ENCODE measurements at places on chromosomes 12 and 14. TPM values are rescaled to one million over a fixed set of nuclear protein-coding genes. Genes with fewer than 3 reads are reported as not detected.

GRCh38 chr12:112988224-112988623 is 9.9 kb downstream of the OAS2 start:
- no peak for DNase-seq

DNA sequence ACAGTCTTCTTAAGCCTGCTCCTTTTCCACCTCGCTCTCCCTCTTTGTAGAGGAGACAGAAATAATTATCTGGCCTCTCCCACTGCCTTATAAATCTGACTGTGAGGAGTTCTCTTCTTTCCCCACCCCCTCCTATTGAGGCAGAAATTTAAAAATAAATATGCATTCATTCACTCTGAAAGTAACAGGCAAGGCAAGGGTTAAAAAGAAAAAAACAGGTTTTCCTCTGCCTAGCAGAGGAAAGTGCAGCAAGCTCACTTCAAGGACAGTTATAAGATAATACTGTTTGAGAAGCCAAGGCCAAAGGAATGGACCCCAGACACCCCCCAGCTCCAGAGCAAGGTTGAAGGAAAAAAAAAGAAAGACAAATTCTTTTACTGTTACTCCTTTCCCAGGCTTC is 56.3 kb downstream of the DHRS2 start:
- DNase-seq, result no peak

DNA sequence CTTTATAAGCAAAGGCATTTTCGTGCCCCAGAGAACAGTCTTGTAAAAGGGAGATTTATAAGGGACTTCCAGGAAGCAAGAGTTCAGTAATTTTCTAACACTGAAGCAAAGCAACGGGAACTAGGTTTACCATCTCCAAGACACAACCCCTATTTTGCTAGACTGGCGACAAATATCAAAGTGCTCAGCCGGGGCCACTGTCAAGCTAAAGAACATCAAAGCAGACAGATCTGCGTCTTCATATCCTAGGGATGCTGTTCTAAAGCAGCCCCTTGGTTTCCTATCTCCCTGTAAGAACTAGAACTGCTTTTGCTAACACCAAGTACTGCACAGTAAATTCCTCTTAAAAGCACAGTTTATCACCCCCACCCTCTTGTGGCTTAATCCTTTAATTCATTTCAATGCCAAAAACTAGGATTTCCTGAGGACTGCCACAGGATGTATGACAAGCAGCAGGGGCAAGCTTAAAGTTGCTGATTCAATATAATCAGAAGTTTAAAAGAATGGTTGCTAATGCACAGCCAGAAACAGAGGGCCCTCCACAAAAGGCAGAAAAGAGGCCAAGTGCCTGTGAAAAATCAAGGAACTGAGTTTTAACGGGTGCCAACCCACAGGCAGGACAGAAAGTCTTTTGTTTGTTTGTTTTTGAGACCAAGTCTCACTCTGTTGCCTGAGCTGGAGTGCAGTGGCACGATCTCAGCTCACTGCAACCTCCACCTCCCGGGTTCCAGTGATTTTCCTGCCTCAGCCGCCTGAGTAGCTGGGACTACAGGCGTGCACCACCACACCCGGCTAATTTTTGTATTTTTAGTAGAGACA is 44.0 kb upstream of the ISM2 start:
- DNase-seq, result peak; percentile 6

DNA sequence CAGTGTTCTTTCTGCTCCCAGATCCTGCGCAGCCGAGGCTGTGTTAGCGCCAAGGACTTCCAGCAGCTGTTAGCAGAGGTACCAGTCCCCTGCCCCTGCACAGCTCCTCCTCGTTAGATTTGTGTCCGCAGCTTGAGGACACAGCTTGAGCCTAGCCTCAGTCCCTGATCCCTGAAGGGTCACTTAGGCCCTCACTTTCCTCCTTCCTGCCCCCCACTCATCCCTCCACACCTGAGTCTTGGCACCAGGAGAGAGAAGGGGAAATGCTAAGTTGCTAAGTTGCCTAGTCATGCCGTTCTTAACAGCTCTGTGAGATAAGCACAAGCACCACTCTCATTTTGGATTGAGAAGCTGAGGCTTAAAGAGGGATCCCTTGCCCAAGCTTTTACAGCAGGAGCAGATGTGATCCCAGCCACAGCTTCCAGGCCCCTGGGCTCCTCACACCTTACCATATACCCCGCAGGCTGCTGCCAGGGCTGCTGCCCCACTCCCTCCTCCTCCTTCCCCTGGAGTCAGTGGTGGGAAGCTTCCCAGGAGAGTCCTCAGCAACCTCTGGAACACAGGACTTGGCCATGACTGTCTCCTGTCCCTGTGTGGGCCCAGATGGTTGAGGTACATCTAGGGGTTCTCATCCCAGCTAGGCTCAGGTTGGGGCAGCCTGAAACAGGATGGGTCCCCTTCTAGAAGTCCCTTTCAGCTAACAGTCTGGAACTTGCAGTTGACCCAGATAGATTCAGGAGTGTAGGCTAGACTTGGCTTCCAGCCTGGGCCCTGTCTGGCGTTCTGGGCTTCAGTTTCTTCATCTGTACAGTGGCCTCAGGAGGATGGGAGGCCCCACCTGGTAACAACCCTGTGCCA is 975 bp downstream of the OGFOD2 start:
- no peak for DNase-seq

DNA sequence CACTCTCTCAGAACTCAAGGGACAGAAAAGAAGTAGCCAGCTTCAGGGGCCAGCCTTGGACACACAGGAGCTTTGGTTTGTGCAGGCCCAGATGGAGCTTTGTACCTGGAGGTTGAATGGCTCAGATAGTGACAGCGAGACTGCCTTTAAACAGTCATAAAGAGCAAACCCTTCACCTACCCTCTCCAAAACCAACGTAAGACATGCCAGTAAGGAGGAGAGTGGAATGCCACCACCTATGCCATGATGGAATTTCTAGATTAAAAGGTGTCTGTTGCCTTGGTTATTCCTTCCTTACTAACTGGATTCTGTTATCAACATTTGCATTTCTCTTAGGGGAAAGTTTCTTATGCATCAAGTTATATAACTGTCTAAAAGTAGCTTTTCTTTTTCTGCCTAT is 98.1 kb downstream of the EML1 start:
- DNase-seq, result no peak

DNA sequence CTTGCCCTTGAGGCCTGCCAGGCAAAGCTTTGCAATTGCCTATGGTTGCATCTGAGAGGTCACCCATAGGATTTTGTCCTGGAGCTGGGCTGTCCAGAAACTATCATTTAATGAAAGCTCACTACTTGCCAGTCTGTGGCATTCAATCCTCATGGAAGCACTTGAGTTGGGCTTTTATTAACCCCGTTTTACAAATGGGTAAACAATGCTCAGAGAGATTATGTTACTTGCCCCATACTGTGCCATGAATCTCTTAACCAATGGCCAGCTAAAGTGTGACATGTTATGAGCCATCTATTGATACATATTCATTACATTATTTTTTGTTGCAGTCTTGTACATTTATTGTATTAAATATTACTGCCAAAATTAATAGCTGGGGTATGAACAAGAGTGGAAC is 35.9 kb downstream of the PDZRN4 start:
- DNase-seq, result no peak

GRCh38 chr12:25615119-25615518 is 62.0 kb upstream of the LMNTD1 start:
- DNase-seq, result peak; percentile 27

GRCh38 chr12:89418228-89418910 is 66.1 kb upstream of the DUSP6 start:
- no peak for DNase-seq

GRCh38 chr12:11584221-11584855 is 65.1 kb upstream of the ETV6 start:
- no peak for DNase-seq

GRCh38 chr14:92430686-92431085 is 82.9 kb upstream of the RIN3 start:
- DNase-seq, result no peak

DNA sequence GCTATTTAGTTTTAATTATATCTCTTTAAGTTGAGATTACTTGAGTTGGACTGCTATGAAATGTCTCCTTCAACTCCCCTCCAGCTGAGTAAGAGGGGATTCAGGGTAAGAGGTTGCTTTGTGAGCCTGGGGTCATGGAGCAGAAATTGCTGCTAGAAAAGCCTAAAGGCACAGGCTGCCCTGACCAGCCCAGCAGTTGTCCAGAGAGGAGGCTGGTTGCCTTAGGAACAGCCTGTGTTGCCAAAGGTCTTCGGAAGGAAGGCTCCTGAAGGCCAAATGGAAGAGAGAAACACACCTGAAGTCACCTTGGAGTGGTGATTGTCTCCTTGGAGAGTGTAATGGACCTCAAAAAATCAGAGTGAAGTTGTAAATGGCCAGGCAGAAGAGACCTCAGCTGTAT is 235.5 kb upstream of the PDE3A start:
- no peak for DNase-seq

DNA sequence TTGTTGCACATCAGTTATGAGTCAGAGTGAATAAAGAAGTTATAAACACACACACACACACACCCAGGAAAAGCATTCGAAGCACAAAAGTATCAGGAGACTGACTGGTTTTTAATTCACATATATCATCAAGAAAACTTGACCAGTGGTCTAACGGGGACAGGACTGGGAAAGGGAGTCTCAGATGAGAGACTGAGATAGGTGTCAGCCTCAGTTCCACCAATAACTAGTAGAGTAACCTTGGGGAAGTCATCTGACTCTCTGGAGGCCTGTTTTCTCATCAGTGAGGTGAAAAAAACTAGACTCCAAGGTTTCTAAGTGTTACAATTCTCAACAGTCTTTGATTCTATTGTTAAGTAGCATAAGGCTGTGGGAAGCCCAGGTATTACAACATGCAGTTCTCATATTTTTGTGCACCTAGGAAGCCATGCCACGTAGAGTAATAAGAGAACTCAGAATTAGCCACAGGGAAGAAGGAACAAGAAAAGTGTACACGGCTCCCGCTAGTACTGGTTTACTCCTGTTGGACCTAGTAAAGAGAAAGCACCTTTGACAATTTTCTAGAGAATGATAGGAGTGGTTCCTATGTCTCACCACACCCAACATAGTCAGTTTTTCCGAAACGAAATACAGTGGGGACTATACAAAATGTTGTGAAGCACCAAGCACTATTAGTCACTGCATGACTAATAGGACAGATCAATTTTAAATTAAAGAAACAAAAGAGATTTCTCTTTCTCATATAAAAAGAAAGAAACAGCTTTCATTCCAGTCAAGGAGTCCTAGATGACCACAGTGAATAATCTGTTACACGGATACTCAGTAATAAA is 5.0 kb downstream of the PPTC7 start:
- no peak for DNase-seq

DNA sequence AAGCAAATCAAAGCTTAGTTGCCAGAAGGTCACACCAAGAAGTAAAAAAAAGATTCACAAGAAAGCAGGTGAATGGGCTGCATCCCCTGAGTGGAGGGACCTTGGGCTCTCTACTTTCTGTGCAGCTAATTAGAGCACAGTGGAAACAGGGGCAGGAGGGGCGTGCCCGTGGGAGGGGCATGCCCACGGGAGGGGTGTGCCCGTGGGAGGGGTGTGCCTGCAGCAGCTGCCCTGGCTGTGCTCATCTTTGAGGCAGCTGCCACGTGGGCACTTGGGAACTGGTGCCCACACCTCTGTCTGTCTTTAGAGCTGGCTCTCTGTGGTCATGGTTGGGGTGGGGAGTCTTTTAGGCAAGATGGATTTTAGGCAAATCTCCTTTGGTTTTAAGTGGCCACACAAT is 60.0 kb downstream of the EML1 start:
- DNase-seq, result peak; percentile 48

- DNase-seq, result no peak
These were observed 837.2 kb upstream of the FBXO33 start for GRCh38 chr14:40269436-40269835.

GRCh38 chr14:101616202-101616601 is 54.9 kb downstream of the DIO3 start:
- no peak for DNase-seq

- no peak for DNase-seq
These were observed 294.4 kb downstream of the AKAP6 start for GRCh38 chr14:32623300-32624093.

- DNase-seq, result peak; percentile 80
These were observed 39.1 kb upstream of the INF2 start for GRCh38 chr14:104650057-104650980.

DNA sequence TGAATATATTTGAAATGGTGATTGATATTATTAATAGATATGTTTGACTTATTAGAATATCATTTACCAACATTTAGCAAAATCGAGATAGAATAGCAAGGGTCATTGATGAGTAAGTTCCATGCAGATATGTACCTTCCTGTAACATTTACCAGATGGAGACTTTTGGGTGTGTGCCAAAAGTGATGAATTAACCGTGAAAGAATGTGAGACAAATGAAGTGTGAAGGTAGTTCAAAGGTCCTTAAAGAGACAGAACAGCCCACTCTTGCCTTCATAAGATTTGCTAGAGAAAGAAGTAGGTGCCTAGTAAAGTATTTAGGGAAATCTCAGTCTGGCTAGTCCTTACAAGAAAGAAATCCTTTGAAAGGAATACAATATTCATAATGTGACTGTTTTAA is 45.5 kb downstream of the FGD4 start:
- DNase-seq, result peak; percentile 94

DNA sequence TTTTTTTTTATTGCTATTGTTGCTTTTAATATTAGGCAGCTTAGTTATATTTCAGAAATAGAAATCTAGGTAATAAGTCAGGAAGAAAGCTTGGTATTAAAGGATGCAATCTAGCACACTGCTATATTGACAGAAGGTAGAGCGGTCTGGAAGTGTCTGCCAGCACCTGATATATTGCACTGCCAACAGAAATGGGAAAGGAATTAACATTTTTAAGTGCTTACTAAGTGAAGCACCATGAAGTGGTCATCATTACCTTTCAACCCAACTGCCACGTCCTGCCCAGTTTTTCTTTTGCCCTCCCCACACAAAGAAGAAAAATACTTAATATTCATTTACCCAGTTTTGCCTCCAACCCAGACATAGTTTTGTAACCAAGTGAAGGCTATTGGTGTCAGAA is 163.5 kb downstream of the KITLG start:
- no peak for DNase-seq

GRCh38 chr14:104432611-104433231 is 146.8 kb upstream of the C14orf180 start:
- no peak for DNase-seq

GRCh38 chr14:98974113-98974512 is 297.9 kb downstream of the BCL11B start:
- no peak for DNase-seq

- DNase-seq, result no peak
These were observed 218.1 kb downstream of the APAF1 start for GRCh38 chr12:98863167-98863566.

Gene NOS1
- total RNA-seq, result 131 TPM

Gene HSPA2
- total RNA-seq, result 1.8 TPM

Gene BMP4
- 42.9 TPM for total RNA-seq

Gene ACOT6
- total RNA-seq, result not detected

Gene PRDM4
- total RNA-seq, result 24.9 TPM

Gene INSM2
- 0.38 TPM for total RNA-seq

Gene GLIPR1L1
- not detected for total RNA-seq

Gene MAP3K9
- 7.8 TPM for total RNA-seq

Gene CIROP
- not detected for total RNA-seq

Gene NUAK1
- total RNA-seq, result 4.0 TPM

Gene RFLNA
- 56.4 TPM for total RNA-seq

Gene TDRD9
- not detected for total RNA-seq

Gene CDK17
- 28.0 TPM for total RNA-seq

Gene TMTC1
- 121 TPM for total RNA-seq

Gene SLC38A1
- 167 TPM for total RNA-seq

Gene LRP1-AS
- total RNA-seq, result 1.1 TPM

Gene BHLHE41
- total RNA-seq, result 4.1 TPM

Gene MBD6
- total RNA-seq, result 60.1 TPM

Gene LMNTD1
- not detected for total RNA-seq
